Activated CD4-positive, alpha-beta T cell treated with anti-CD3 and anti-CD28 coated beads, Interleukin-10, Interleukin-2, amounts not matched to agents 100 ng/mL and 50 ng/mL, durations not matched to agents 16 hours and 8 hours (primary cell): ENCODE measurements at places on chromosomes 6 and 20.

DNA sequence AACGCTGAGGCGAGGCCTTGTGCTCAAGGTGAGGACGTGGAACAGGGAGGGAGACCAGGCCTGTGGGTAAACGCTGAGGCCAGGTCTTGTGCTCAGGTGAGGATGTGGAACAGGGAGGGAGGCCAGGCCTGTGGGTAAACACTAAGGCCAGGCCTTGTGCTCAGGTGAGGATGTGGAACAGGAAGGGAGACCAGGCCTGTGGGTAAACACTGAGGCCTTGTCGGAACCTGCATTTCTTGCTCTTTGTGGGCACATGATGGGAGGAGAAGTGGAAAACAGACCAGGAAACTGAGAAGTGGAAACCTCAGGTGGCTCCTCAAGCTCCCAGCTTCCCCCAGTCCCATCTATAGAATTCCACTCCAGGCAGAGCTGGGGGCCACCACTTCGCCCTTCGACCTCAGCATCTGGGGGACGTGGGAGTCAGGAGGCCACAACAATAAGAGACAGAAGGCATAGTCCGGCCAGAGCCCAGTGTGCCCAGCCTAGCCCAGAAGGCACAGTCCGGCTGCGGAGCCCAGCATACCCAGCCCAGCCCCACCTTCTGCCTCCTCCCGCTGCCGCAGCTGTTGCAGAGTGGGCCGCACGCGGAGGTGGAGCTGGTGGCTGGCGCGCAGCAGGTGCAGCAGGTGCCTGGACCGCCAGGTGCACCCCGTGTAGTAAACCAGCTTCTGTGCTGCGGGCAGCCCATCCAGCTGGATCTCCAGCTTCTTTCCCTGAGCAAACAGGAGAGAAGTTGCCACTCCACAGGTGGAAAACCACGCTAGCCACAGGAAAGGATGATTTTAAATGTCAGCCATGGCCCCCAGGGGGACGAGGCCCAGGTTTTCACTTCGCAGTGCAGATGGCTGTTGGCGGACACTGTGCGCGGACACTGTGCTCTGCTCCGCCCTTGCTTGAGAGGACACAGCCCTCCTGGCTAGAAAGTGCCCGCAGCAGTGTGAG, 17.5 kb downstream of the FRMD1 start:
- no peak for DNase-seq

DNA sequence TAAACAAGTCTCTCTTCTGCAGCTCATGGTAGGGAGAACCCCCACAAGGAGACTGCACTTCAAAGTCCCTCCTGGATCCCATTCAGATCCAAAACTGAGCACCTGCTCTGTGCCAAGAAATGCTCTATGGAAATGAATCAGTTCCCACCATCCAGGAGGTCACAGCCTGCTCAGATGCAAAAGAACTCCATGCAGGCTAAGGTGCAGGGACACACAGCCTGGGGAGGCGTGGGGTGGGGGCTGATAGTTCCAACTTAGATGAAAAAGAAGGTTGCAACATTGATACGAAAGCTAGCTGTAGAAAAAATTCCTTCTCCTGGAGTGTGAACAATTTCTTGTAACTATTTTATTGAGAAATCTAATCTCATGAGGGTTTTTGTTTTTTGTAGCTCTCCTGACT, 111.0 kb upstream of the TMEM170B start:
- no peak for DNase-seq

- DNase-seq, result no peak
Observed at GRCh38 chr6:169829786-169830185, 78.4 kb downstream of the ERMARD start.

DNA sequence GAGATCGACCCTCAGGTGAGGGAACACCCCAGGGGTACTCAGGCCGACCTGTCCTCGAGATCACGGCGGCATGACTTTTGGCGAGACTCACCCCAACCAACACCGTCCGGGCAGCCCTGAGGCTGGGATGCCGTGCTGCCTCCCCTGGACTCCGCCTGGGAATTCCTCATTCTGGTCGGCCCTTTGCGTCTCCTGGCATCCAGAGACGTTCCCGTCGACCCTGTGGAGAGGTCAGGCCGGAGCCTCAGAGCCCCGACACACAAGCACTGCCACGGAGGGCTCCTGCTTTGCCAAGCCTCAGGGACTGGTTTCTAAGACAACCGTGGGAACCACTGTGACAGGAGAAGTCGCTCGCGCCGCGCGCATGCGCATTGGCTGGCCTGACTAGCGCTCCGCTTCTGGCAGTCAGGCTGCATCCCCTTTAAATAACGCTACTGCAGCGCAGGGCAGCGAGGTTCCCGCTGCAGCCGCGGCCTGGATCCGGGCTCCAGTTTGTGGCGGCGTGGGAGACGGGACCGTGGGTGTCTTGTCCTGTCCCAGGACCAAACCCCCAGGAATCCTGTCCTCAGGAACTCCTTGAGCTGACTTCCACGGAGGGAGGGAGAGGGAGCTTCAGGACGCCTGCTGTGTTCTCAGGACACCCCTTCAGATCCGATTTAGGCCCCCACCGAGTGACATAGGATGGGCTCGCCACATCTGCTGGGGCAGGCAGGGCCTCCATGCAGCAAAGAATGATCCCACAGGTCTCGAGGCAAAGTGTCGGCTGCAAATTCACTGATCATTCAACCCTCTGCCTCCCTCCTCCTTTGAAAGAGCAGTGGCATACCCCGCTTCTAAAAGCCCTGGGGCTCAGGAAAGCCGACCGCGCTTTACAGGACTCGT, 163.2 kb upstream of the ZNF337 start:
- peak; percentile 83 for DNase-seq
